ENCODE measurements at places on chromosomes 4 and X. TPM values are rescaled to one million over a fixed set of nuclear protein-coding genes. Genes with fewer than 3 reads are reported as not detected.

DNA sequence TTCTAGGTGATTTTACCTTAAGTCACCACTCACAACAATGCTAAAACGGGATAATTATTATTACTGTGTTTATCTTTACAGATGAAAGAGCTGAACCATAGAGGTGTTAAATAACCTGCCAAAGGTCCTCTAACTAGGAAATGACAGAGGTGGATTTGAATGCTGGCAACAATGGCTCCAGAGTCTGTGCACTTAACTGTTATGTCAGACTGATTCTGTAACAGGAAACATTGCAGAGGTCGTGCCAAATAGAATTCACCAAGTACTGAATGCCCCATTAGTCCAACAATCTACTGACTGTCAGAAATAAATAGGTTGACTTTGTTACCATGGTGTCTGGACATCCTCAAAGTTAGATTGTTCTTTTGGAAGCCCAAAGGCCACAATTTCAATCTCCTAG, 20.9 kb upstream of the USP27X start:
- no peak for DNase-seq

Gene PRKG2
- total RNA-seq: 2.0 TPM

Gene NAP1L3
- 2.0 TPM for total RNA-seq

Gene RHOXF2
- not detected for total RNA-seq

GRCh38 chrX:11954176-11954575, 184.1 kb upstream of the FRMPD4 start:
- DNase-seq: no peak

DNA sequence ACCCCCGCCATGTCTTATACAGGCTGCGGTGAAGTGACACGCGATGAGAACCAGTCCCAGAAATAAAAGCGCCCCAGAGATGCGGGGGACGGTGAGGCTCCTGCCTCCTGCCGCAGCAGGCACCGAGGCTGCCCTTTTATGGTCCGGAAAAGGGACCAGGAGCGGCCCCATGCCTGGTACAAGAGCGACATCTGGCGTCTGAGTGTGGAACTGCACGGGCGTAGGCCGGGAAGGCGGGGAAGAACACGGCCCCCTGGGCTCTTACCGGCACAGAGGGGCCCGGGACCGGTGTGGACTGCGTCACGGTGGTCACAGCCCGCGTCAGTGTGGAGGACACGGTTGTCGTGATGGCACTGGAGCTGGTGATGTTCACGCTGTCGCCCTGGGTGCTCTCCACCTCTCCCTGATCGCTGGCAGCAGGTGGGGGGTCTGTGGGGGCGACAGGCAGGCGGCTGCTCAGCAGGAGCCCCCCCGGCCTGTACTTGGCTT, 8.9 kb upstream of the RENBP start:
- peak; percentile 88 for DNase-seq

- DNase-seq: peak; percentile 60
Measured at GRCh38 chr4:3291411-3291968, 1.3 kb upstream of the RGS12 start.

- peak; percentile 14 for DNase-seq
Measured at GRCh38 chrX:71253253-71254091, 468 bp downstream of the ZMYM3 start.

Gene TTC29
- 2.3 TPM for total RNA-seq

- DNase-seq: no peak
Measured at GRCh38 chr4:111128327-111128726, 505.4 kb upstream of the PITX2 start.

DNA sequence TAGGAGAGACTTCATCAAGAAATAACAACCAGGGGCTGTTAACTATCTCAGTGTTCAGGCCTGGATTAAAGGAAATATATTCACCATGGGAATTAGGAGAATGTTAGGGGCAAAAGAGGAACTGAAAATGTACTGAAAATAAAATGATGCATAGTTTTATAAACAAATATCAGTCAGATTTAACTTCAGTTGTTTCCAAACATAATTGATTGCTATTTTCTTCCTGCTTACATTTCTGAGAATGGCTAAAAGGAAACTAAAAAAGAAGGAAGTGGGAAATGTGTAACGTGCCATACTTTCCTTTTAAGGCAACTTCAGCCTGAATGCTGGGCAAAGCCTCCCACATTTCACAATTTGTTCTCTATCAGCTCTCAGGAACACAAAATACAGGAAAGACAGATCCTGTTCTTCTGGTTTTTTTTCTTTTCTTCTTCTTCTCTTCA, 178.1 kb downstream of the MAML3 start:
- DNase-seq: no peak
